Stimulated activated CD4-positive, alpha-beta T cell treated with anti-CD3 and anti-CD28 coated beads, Interleukin-4, amount 100 ng/mL, for 4 hours (primary cell): ENCODE measurements at places on chromosomes 7 and 10.

DNA sequence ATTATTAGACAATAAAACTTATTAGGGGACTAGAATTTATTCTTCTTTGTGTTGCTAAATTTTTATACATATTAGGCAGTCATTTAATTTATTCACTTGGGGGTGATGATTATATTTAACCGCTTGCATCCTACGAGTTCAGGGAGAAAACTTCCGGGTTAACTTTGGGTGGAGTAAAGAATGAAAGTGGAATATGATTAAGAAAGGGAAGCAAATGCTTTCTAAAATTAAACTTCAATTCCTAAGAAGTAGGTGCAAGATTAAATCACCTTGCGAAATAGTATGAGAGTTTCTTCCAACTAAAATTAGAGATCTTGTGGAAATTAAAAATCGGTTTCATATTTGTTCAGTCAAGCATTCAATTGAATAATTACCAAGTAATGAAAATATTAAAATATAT is 33.5 kb downstream of the MRC1 start:
- no peak for DNase-seq

DNA sequence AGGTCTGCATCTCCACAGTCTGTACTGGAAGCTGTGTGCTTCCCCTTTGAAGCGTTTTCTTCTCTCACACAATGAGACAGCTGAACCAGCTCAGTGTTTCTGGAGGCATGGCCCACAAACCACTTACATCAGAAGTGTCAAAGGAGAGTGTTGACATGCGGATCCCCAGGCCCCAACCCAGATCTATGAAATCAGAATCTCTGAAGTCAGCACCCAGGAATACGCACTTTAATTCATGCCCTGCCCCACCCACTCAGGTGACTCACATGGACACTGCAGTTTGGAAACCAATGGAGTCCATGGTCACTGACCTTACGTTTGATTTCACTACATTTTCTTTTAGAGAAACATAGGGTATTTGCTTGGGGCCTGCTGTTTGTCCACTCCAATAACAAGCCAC is 19.0 kb downstream of the TLL2 start:
- DNase-seq, result no peak

GRCh38 chr7:65269150-65269856 is 104.4 kb upstream of the ZNF92 start:
- DNase-seq, result no peak

GRCh38 chr10:125084614-125085257 is 75.6 kb downstream of the CTBP2 start:
- no peak for DNase-seq
